ENCODE measurements at places on chromosomes 6 and 20.
A peak's percentile ranks its signal among the peaks of the same experiment; 100 is the strongest.

GRCh38 chr20:57450419-57450818 is 59.2 kb downstream of the RBM38 start:
- DNase-seq: peak; percentile 22

GRCh38 chr6:167685654-167686053 is 141.1 kb upstream of the AFDN start:
- DNase-seq: no peak

GRCh38 chr20:52405417-52405816 is 213.8 kb upstream of the ZFP64 start:
- DNase-seq: peak; percentile 46

- DNase-seq: no peak
Measured at GRCh38 chr6:66128243-66128642, 421.2 kb upstream of the EYS start.

GRCh38 chr6:124164343-124164742 is 360.7 kb downstream of the NKAIN2 start:
- no peak for DNase-seq

- no peak for DNase-seq
Measured at GRCh38 chr6:110363748-110364147, 5.6 kb upstream of the METTL24 start.

GRCh38 chr20:63890616-63891015 is 4.3 kb upstream of the DNAJC5 start:
- DNase-seq: no peak

GRCh38 chr20:59307270-59307669 is 6.9 kb downstream of the EDN3 start:
- no peak for DNase-seq

DNA sequence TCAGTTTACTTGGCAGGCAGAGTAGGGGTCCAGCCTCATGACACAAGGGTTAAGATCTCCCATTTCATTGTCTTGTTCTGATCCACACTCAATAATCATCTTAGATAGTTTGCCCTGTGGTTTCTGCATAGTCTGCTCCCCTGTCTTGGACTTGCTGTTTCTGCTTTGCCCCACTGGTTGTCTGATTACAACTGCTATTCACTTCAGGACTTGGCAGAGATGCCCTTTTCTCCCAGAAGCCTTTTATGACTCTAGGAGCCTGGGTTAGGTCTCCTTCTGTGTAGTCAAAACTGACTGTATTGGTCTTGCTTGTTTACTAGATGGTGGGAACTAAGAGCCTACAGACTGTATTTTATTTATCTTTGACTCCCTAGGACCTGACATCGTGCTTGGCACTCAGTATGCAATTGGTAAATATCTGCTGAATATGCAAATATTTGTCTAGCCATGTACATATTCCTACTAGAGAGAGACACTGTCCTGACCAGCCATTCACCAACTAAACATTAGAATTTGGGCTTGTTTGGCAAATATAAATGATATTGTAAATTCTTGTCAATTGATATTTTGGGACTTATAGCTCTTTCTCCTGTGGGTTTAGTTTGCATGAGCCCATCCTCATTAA is 165.9 kb upstream of the KCNK16 start:
- no peak for DNase-seq

GRCh38 chr6:14692208-14692607 is 553.7 kb upstream of the JARID2 start:
- DNase-seq: no peak

- no peak for DNase-seq
Measured at GRCh38 chr20:40638414-40638813, 50.6 kb downstream of the MAFB start.

All from CD4-positive, alpha-beta T cell treated with Interleukin-12 subunit alpha and Interleukin-12 subunit beta, for 1 hour (primary cell).